ENCODE measurements at places on chromosomes 16 and 17.

DNA sequence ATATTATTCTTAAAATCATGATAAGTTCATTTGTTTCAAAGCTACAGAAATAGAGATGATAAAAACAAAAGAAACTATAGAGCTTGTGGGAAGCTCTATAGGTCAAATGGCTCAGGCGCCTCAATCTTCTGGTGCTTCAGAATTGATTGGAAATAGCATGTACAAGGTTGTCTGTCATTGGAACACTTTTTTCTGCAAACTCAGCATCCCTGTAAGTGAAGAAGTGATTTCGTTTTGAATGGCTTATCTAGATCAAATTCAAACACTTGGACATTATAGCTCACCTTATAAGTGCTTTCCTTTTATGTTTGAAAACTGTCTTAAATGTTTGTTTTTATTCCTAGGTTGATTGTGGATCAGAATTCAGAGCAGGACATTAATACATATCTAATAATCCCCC lies 103.7 kb downstream of the SKAP1 start:
- no peak for DNase-seq

DNA sequence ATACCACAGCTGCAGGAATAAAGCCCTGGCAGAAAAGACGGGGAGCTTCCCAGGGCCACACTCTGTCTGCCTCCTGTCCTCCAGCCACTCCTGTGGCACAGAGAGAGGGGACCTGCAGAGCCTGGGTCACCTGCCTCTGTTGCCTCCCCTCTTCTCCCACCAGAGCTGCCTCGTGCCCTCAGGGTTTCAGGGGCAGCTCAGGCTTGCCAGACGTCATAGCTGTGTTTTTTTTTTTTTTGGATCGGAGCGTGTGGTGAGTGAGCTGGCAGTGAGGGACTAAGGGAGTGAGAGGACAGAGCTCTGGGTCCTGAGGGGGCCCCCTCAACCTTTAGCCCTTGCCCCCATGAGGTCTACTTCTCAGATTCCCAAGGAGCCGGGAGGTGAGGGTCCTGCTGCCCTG lies 2.1 kb downstream of the PIK3R6 start:
- no peak for DNase-seq

- DNase-seq = no peak
Measured at GRCh38 chr17:67276075-67276474, 31.1 kb upstream of the HELZ start.

- no peak for DNase-seq
Measured at GRCh38 chr17:8630227-8630801, at the start of gene MYH10. TSS of gene MYH10 (minus strand) at chr17:8630725. CDS start at chr17:8623246, 7,479 bp downstream.

GRCh38 chr16:35752773-35753558 lies 2293.6 kb downstream of the TP53TG3F start:
- no peak for DNase-seq

- no peak for DNase-seq
Measured at GRCh38 chr16:65989861-65990604, 376.5 kb upstream of the CDH5 start.

Measured in stimulated activated CD4-positive, alpha-beta T cell treated with anti-CD3 and anti-CD28 coated beads, Interleukin-1b, Interleukin-23, amount 100 ng/mL, for 4 hours (primary cell).